Activated naive CD8-positive, alpha-beta T cell treated with anti-CD3 and anti-CD28 coated beads, Interleukin-2, amount 10 ng/mL, durations not matched to agents 7 days and 5 days (primary cell): ENCODE measurements at places on chromosomes 13 and 19. TPM values are rescaled to one million over a fixed set of nuclear protein-coding genes. Genes with fewer than 3 reads are reported as not detected.
A peak's percentile ranks its signal among the peaks of the same experiment; 100 is the strongest.

DNA sequence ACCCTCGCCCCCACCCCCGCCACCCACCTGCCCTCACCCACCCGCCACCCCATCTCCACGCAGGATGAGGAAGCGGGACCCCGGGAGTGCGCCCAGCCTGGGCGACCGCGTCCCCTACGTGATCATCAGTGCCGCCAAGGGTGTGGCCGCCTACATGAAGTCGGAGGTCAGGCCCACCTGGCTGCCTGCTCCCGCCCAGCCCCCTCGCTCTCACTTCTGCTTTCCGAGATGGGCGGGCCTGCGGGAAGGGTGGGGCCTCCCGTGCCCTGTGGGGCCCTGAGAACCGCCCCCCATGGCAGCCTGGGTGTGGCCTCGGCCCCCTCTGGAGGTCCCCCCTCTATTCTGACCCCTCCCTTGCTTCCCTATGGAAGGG lies 3.1 kb upstream of the SPIB start:
- no peak for DNase-seq

DNA sequence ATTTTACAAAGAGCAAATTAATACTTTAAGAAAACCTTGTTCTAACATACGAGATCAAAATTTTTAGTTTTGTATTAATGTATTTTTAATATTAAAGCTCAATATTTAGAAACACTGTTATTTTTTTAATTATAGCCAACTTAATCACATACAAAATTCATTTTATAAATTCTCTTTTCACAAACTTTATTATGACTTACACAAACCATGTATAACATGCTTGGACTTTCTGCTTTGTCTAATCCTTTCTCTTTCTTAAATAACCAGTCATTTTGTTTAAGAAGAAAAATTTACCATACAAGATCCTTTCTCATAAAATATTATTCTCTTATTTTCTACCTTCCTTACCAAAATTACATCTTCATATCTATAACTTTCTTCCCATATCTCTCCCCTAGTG lies 62.2 kb downstream of the CYSLTR2 start:
- no peak for DNase-seq

- DNase-seq = peak; percentile 26
These were observed 2.2 kb downstream of the MZF1 start for GRCh38 chr19:58570770-58571574.

- DNase-seq = no peak
These were observed 10.4 kb upstream of the GIPR start for GRCh38 chr19:45657520-45658167.

- no peak for DNase-seq
These were observed 1157.2 kb downstream of the OLFM4 start for GRCh38 chr13:54185785-54186184.

GRCh38 chr19:5694167-5694955 lies 4.3 kb downstream of the RPL36 start:
- no peak for DNase-seq

GRCh38 chr13:89708013-89708412 lies 1639.5 kb upstream of the MIR17HG start:
- no peak for DNase-seq

GRCh38 chr13:36981156-36981743 lies 17.9 kb downstream of the ALG5 start:
- DNase-seq = no peak

- no peak for DNase-seq
These were observed 33.9 kb downstream of the CCNE1 start for GRCh38 chr19:29845574-29846176.

- DNase-seq = no peak
These were observed 31.3 kb upstream of the CEBPA start for GRCh38 chr19:33333642-33334041.

DNA sequence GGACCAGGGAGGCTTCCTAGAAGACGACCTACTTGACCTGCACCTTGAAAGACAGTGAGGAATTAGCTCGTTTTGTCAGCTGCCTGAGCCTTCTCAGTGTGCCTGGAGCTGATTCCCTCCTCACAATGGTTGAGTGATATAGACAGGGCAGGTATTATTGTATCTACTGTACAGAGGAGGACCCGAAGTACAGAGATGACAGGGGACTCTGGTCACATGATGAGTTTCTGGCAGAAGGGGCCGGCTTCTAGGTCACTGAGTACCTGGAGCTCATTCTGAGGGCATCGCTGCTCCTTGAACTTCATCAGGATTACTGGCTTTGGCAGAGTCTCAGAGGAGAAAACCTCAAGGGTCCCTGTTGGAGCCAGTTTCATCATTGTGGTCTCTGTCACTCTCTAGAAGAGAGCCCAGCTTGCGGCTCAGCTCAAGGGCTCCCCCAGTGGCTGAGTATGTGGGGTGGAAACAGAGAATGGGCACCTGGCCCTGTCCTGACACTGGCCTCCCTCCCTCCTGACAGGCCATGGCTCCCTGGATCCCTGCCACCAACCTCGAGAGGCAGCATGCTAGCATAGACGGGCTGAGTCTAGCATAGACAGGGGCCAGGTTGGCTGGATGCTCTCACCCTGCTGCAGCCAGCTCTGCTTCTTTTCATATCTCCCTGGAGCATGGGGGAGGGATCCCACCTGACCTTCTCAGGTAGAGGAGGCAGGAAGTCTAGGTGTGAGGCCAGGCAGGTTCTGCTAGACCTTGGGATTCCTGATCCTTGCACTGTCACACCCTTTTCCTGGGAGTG lies 38.7 kb downstream of the NFIX start:
- DNase-seq = peak; percentile 57

GRCh38 chr19:4754248-4754647 lies 30.6 kb upstream of the DPP9 start:
- no peak for DNase-seq

- DNase-seq = no peak
These were observed 105.3 kb downstream of the MYO16 start for GRCh38 chr13:108734676-108735075.

- DNase-seq = no peak
These were observed 7.2 kb downstream of the ADGRE2 start for GRCh38 chr19:14770944-14771839.

DNA sequence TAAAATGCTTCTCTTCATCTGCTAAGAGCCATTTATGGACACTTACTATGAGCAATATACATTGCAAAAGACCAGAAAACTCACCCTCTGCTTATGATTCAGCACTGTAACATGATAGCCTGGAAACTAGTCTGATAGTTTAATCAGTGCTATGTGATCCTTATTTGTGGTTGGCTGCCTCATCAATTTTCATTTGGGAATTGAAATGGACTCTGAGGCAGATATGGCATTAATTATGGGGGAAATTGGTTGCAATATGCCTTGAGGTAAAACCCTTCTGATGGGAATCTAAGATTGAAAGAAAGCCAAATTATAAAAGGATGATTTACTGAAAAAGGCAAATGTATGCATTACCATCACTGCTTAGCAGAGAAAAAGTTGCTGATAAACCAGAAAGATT lies 33.5 kb downstream of the FAM216B start:
- no peak for DNase-seq

DNA sequence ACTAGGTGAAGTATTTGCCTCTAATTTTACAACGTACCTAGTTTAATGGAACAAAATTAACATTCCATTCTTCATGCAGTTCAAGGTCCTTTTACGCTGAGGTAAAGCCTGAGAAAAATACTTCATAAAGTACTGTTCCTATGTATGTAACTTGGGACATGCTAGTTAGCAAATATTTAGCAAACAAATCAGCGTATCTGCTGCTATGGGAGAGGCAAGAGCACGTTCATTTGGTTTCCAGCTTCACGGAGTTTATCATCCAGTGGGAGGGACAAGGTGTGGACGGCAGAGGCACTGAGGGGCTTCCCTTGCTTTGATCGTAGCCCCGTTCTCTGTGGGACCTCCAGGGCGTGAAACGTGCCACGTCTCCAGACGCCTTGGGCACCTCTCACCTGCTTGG lies 248.8 kb downstream of the IRS2 start:
- no peak for DNase-seq

GRCh38 chr19:13831537-13832467 lies 36.6 kb downstream of the ZSWIM4 start:
- no peak for DNase-seq

GRCh38 chr13:113297370-113298042 lies 467 bp downstream of the LAMP1 start:
- no peak for DNase-seq

DNA sequence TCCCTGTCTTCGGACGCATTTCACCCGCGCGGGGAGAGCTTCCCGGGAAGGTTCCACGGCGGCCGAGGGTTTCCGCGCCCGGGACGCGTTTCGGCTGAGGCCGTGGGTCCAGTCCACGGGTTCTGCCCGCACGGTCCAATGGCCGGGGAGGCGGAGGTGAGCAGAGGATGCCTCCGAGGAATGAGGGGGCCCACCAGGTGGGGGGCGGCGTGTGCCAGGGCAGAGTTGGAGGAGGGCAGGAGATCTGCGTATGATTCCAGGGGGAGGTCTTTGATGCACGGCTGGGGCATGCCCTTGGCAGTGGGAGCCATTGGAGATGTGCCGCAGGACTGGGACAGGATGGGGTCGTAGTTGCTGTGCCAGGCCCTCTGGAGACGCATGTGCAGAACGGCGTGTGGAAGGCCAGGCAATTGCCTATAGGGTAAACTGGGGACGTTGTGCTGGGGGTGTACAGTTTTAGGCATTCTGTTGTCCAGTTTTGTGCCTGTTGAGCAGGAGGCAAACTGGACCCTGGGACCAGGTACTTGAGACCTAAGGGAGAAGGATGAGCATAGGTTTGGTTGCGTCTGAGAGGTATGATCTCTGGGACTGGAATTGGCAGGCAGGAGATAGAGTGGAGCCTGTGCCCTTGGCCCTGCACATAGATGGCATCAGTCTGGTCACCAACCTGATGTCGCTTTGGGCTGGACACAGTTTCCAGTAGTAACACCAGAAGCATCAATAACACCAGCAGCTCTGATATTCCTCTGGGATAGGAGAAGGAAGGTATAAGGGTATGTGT lies 751 bp downstream of the ZNF584 start:
- peak; percentile 53 for DNase-seq

GRCh38 chr13:44668688-44669087 lies 92.6 kb upstream of the TSC22D1 start:
- no peak for DNase-seq

DNA sequence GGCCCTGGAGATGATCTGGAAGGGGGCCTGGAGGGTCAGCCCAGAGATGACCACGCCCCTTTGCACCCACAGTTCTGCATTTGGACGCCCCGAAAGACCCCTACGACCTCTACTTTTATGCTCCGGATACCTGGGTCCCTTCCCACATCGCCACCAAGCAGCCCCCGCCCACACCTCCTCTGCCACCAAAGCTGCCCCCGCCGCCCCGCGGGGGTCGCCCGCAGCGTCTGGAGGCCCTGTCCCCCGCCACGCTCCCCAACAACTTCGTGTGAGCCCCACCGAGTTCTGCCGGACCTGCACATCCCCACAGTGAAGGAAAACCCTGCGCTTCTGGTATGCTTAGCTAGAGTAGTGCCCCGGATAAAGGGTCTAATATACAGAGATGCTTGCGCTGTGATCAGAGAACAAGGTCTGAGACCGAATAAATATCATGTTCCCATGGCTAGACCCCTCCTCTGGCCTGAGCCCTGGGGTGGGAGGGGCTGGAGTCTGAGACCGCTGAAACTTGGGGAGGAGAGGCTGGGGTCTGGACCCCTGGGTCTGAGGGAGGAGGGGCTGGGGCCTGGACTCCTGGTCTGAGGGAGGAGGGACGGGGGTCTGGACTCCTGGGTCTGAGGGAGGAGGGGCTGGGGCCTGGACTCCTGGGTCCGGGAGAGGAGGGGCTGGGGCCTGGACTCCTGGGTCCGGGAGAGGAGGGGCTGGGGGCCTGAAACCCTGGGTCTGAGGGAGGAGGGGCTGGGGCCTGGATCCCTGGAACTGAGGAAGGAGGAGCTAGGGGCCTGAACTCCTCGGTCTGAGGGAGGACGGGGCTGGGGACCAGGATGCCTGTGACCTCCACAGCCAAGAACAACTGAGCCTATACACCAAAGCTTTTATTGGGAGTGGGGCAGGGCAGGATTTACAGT lies 3.6 kb downstream of the GFY start:
- no peak for DNase-seq

DNA sequence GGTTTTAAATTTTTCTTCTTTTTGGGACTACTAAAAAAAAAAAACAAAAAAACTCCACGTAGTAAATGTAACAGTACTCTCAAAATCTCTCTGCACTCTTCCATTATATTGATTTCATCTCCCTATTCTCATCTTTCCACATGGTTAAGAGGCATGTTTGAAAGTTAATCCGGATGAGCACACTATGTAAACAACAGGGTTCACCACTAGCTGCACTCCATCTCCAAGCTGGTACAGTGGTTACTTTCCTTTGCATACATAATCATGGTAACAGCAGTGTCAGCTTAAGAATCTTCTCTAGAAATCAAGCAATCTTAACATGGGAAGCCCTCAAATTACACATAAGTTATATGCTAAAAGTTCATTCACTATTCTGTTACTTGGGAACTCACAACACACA lies 92.6 kb downstream of the MIPEP start:
- no peak for DNase-seq

GRCh38 chr19:48964205-48965039 lies 687 bp upstream of the FTL start:
- no peak for DNase-seq

DNA sequence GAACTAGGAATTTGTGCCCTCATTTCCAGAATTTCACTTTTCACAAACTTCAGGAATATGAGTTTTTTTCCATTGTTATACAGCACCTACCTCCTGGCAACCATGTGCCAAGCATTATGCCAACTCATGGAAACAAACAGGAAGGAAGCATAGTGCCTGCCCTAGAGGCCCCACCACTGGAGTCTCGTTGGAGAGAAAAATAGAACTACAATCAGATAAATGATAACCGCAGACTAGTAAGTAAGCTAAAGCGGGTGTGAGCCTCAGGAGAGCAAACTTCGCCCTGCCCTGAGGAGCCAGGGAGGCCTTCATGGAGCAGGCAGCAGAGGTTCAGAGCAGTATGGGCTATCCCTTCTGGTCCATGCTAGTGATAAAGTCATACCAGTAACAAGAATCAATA lies 75.9 kb downstream of the FRY start:
- DNase-seq = no peak

DNA sequence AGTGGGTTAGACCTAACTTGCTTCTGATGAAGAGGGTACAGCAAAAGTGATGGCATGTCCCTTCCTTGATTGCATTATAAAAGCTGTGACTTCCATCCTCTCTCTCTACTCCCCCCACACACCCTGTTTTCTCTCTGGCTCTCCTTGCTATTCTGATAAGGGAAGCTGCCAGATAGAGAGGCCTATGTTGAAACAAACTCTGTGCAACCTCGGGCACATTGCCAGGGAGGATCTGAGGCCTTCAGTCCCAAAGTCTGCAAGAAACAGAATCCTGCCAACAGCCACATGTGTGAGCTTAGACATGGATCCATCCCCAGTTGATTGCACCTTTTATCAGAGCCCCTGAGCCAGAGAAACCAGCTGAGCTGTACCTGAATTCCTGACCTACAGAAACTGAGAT lies 44.8 kb upstream of the ARGLU1 start:
- DNase-seq = no peak

The C5AR1 gene
- total RNA-seq = 4.0 TPM

The ANGPTL8 gene
- total RNA-seq = not detected

The PDE4A gene
- 29.2 TPM for total RNA-seq

The ZNF709 gene
- total RNA-seq = 4.9 TPM

The LRP3 gene
- total RNA-seq = 0.43 TPM
